Large intestine (tissue), 12 donors: ENCODE measurements at places on chromosomes 13 and 19. TPM values are rescaled to one million over a fixed set of nuclear protein-coding genes. Genes with fewer than 3 reads are reported as not detected.

- no peaks in the 10 kb centered on the region for H3K27me3 ChIP-seq
- H3K4me1 ChIP-seq = no peaks in the 10 kb centered on the region
- DNase-seq = no peak
- H3K36me3 ChIP-seq = no peaks in the 10 kb centered on the region
- H3K27ac ChIP-seq = no peak overlapping the region
- H3K4me3 ChIP-seq = no peak overlapping the region
These were observed 307.0 kb downstream of the ZNF536 start for GRCh38 chr19:30679153-30679702.

DNA sequence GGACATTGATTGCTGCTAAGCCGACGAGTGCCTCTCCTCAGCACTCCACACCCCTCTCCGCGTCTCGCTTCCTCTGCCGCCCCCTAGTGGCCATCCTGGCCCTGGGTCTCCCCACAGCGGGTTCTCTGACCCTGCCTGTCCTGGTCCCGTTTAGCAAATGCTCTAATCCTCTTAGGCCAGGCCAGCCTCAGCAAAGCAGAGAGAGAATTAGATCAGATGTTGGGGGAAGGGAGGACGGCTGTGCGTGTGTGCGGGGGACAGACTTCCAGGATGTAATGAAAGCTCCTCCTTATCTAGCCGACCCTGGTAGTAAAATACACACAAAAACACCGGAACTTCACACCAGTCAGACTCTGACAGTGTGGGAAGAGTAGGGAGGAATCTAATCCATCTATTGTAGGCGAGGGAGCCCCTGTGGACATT lies 4.5 kb downstream of the TPRX2 start:
- H3K4me3 ChIP-seq = no peak overlapping the region
- peak; percentile 62 for DNase-seq
- H3K27me3 ChIP-seq = peaks cover 3% of the 10 kb centered on the region
- H3K27ac ChIP-seq = no peak overlapping the region
- H3K4me1 ChIP-seq = no peaks in the 10 kb centered on the region

DNA sequence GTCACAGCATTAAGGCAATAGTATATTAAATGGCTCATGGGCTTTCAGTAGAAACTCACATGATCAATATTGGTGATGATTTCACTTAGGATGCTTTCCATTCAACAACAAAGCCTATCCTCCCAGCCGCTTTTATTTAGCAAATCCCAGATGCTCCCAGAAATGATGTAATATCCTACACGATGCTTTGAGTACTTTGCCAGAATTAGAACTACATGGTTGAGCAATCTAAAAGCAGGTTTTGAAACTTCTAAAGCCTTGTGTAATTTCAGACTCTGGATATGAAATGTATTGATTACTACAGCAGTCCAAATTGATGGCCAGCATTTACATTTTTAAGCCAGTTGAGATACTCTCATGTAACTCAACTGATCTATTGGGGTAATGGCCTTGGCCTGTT lies 13.6 kb downstream of the DLEU7 start:
- no peaks in the 10 kb centered on the region for H3K36me3 ChIP-seq
- H3K4me3 ChIP-seq = no peak overlapping the region
- no peak overlapping the region for H3K27ac ChIP-seq
- H3K4me1 ChIP-seq = no peaks in the 10 kb centered on the region
- H3K27me3 ChIP-seq = no peaks in the 10 kb centered on the region

DNA sequence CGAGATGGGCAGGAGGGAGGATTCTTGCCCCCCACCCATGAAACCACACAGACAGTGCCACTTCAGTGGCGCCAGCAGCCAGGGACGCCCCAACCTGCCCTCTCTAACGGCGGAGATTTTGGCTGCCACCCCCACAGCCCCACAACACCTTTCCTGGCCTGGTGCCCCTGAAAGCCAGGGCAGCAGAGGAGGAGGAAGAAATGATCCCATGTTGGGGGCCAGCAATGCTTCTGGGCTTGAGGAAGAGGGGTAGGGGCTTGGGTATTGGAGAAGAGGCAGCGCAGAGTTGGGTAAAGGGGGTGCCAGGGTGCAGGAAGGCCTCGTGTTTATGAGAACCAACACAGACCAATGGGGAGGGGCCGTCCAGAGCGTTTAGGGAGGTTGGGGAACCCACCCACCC lies 1.7 kb downstream of the MLLT1 start:
- no peaks in the 10 kb centered on the region for H3K27me3 ChIP-seq
- DNase-seq = no peak
- no peak overlapping the region for H3K4me3 ChIP-seq
- H3K4me1 ChIP-seq = peaks cover 38% of the 10 kb centered on the region

The ZNF14 gene
- 8.1 TPM for polyA plus RNA-seq
